ENCODE measurements at places on chromosomes 4 and X.

- DNase-seq: no peak
Measured at GRCh38 chrX:149230689-149231088, 274.4 kb downstream of the IDS start.

- DNase-seq: no peak
Measured at GRCh38 chr4:173797296-173797695, 267.3 kb upstream of the HAND2 start.

DNA sequence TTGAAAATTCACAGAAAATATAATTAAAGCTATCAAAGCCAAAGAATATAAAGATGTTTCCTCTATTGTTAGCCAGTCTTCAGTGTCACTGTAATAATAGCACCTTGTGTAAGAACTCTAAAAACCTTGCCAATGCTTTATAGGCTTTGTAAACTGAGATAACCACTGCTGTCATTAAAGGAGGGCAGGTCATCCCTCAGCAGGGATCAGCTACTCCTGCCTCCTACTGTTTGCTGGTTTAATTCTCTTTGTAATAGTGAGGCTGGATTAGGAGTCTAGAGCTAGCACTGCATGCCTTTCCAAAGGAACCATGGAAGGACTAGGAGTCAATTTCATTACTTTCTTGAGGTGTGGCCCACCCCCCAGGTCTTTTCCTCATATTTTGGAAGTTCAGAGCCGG lies 46.2 kb downstream of the FHIP1A start:
- no peak for DNase-seq

- no peak for DNase-seq
Measured at GRCh38 chrX:134075894-134076718, 90.7 kb upstream of the GPC3 start.

- DNase-seq: no peak
Measured at GRCh38 chrX:69321789-69322188, 156.5 kb upstream of the PJA1 start.

DNA sequence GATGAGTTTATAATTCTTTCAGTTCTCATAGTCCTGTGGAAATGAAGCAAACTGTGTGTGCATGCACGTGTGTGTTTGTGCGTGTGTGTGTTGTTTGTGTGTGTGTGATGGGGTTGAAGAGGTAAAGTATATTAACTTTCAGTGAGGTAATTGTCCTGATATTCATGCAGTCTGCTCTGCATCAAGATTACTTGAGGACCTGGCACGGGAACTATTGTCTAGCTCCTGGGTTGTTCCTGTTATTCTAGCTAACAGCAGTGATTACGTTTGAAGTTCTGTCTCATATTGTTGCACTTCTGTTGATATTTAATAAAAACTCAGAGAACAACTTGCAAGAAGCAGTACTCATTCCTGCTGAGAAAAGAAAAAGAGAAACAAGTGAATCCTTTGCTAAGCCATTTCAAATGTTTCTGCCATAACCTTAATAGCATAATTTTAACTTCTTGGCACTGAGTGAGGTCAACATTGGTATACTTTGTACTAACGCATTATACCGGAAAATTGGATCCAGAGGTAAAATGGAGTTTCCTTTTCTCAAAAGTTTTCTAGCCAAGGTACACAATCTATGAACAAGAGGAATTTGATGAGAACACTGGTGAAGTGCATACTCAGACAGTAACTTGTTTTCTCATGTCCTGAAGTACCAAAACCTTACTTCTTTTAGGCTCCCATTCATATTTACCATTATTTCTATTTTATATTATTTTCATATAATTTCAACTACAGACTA lies 113.2 kb downstream of the SPCS3 start:
- DNase-seq: no peak

DNA sequence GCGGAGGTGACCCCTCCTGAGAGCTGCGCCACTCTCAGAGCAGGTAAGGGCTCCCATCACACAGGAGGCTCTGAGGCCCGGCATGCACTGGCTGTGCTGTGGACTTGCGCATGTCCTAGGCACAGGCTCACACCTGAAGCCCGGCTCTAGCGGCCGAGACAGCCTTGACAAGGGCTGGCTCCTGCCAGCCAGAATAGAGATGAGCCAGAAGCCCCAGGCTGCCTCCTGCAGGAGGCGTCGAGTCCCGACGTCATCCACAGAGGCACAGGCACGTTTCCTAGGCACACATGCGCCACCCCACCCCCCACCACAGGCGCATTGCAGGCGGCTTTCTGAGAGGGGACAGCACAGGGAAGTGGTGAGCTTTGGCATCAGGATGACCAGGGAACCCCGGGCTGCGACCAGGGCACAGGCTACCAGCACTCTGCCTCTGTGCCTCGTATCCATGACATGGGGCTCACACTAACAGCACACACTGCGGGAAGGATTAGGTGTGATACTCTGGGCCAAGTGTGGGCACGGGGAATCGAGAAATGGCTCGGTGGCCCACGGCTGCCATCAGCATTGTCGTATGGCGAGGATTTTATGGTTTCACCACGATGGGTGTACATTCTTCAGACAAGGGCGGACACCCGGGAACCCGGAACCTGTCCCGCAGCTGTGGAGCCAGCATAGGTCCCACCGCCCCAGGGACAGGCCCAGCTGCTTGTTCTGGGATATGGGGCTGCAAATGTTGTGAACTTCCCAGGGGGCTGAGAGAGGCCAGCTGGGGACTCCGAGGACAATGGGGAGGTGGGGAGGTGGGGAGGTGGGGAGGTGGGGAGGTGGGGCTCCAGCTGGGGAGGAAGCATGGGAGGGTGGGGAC lies 90.7 kb upstream of the ADRA2C start:
- DNase-seq: no peak

GRCh38 chrX:46759645-46759974 lies 692 bp upstream of the SLC9A7 start:
- no peak for DNase-seq

DNA sequence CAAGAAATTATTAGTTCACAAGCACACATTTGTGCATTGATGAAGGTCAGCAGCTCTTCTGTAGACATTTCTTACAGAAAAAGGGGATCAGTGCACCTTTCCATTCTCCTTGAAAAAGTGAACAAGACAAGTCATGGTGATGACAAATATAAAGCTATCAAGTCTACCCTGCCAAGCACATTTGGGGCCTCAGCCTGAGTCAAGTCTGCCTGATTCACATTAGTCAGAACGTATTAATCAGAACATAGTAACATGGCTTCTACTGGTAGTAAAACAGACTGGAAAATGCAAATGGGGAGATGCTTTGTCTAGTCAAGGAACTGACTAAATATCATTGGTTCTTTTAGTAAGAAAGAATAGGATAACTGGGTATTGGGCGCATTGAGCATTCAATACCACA lies 2305.1 kb downstream of the PCDH7 start:
- no peak for DNase-seq

DNA sequence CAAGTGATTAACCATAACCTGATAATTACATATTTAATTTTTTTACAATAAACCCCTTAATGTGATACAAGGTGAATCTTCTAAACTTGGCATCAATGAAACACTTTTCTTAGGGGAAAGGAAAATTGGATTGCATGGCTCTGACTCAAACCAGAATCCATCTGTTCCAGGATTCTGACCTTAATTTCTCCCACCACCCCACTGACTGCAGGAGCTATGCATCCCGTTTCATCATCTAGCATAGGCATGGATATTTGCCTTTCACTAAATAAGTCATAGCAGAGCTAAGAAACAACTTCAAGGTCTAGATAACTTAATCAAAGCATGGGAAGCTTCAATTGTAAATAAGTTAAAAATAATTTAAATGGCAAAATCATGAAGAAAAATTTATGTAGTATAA lies 156.3 kb downstream of the BTC start:
- no peak for DNase-seq

DNA sequence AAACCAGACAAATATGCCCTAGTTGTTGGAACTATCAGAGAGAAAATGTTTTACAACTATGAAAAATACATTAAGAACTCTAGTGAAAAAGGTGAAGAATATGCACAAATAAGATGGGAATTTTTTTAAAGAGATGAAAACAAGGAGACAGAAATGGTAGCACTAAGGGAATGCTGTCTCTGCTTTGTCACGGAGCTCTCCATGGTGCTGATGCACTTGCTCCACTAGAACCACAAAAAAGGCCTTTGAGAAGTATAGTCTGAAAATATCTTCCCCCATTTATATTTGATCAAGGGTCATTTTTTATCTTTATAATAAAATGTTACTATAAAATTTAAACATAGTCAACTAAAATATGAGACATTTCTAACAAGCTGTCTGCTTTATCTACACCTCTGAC lies 1655.5 kb upstream of the AGA start:
- no peak for DNase-seq

DNA sequence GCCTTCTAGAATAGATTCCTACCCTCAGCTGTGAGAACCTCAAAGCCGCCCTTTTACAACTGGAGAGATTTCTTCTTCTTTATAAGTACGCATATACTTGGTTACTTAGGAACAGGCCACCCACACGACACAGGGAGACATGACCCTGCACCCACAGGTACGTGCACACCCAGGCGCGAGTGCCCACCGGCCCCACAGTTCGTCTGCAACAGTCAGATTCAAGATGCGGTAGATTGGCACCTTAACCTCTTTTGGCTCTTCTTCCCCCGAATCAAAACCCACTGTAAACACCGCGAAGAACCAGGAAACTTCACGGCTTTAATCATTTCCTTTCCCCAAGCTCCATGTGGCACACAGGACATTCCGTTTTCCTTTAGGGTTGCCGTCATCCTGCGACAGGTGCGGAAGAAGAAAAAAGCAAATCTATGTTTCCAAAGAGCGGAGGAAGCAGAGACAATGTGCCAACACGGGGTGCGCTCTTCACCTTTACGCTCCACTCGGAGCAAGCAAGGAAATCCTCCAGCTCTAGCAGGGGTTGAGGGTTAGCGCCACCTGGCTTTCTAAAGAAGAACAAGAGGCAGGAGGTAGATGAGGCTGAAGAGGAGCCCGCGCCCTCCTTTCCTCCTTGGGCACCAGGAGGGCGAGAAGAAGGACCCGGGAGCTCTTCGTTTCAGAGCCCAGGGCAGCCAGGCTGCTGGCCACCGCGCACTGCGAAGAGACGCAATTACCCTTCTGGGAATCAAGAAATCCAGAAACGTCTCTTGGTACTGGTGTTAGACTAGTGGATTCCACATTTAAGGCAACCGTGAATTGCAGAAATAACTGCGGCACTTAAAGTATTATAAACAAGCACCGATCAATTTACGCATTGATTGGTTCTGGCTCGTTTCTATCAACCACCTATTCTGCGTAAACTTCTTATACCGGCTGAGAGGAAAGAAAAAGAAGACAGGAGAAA lies 35.7 kb downstream of the HAND2 start:
- DNase-seq: peak; percentile 59

GRCh38 chr4:33184657-33185290 lies 2464.6 kb downstream of the PCDH7 start:
- DNase-seq: no peak

DNA sequence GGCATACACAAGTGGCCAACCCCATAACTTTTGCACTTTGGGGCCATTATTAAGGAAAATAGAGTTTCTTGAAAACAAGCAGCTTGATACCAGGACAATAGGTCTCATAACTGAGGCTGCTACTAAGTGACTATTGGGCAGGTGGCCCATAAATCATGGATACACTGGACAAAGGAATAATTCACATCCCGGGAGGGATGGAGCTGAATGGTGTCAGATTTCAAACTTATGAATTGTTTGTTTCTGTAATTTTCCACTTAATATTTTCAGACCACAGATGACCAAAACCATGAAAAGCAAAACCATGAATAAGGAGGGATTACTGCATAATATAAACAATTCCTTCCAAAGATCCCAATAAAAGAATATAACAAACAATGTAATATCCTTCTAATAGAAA lies 114.4 kb downstream of the WDFY3 start:
- DNase-seq: no peak

DNA sequence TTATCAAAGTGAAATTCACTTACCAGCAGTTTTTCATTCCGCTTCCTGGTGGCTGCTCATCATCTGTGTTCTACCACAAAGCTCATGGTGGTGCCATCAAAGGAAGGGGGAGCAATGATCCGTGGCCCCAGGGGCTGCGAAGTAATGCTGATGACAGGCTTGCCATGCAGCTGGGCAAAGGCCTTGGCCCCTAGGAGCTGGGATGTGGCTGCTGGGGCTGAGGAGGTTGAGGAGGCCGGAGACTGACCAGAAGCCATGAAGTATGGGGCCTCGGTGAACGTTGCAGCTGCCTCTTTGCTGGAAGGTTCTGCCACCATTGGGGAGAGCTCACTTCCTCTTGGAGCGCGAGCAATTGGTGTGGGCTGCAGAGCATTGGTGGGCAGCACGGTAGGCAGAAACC lies 8.4 kb downstream of the C4orf54 start:
- no peak for DNase-seq
